ENCODE measurements at places on chromosomes 5 and 9.
A peak's percentile ranks its signal among the peaks of the same experiment; 100 is the strongest.

DNA sequence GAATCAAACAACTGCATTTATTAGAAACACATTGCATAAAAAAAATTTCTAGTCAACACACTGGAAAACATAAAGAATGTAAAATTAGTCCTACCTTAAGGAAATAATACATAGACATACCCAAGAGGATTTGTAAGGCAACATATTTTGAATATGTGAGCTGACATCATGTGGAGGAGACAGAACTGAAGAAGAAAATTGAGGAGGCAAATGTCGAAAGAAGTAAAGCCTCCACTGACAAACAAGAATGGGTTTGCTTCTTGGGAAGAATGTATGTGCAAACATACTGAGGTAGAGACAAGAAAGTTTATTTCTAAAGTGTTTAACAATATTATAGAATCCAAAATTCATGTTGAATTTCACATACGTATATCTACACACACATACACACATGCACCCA, 363.0 kb upstream of the PDE4D start:
- no peak for ATAC-seq

GRCh38 chr9:93154293-93154903, 20.3 kb upstream of the NINJ1 start:
- ATAC-seq, result peak; percentile 84

DNA sequence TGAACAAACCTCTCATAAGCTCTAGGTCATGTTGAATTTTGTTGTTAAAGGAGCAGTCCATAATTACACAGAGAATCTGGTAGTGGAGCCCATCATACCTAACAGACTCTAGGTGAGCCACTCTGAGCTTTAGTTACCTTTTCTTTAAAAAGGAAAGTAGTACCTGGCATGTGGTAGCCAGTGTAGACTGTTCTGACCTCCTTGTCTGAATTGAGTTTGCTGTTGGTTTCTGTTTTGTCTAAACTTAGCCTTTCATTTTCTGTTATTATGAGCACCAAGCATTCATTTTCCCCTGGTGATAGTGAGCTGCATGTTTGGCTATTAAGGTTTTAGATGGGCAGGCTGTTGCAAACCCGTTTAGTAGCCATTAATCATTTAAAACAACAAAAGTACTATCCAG, 112.2 kb downstream of the MAST4 start:
- ATAC-seq, result no peak

DNA sequence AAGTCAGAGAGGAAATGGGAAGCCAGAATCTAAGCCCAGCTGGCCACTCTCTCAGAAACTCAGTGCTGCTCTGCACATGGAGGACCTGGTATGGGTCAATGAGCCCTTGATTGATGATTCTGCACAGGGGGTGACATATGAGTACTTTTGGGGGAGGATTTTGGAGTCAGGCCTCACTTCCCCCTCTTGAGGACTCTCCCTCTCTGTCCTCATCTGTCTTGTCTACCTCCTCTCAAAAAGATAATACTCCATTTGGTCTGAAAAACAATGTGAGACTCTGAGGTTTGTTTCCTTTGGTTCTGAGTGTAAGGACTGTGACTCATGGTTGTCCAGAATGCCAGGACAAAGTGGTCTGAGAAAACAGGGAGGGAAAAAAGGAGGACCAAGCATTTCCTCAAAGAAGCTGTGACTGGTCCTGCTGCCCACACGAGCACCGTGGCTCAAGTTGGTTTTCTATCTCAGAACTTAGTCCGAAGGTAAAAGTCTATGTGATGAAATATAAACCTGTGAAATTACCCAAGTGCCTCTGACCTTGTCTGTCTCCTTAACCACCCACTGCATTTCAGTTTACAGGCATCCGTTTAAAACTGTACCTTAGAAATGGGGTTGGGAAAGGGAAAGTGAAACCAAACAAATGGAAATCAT, 11.1 kb downstream of the TTC39B start:
- ATAC-seq, result peak; percentile 76

- ATAC-seq, result peak; percentile 61
Measured at GRCh38 chr9:93205045-93205768, 21.3 kb downstream of the WNK2 start.

DNA sequence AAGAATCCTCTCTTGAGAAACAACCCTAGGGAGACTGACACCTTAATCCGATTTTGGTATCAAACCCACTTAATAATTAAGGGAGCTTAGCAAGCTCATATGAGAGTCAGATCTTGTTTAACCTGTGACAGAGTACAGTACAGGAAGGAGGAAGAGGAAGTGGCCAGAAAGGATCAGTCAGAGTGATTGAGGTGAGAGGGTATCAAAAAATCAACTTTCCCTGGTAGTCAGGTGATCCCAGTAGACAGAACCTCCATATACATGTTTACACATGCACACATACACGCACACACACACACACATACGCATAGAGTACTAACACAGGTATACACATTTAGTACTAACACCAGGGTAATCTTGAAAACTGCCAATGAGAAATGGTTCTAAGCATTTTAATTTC, 56.8 kb downstream of the GLIS3 start:
- no peak for ATAC-seq

DNA sequence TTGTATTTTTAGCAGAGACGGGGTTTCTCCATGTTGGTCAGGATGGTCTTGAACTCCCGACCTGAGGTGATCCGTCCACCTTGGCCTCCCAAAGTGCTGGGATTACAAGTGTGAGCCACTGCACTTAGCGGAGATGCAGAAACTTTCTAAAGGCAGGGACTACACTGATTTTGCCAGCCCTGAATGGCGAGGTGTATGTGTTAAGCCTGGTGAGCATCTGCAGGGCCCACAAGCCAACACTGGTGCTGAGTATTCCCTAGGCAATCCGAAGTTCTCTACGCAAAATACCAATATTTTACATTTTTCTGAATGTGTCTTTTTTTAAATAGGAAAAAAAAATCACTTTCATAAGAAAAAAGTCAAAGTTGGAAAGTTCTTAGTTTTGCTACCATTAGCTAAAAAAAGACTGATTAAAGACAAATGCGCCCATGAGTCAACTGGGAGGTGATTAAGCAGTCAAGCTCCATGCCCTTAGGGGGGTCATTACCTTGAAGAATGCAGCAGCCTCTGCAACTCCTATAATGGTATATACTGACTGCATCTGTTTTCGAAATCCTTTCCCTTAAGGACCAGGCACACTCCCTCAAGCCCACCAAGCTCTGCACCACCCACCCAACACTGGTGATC, 502.8 kb downstream of the BNC2 start:
- ATAC-seq, result peak; percentile 79

GRCh38 chr5:98604721-98605425, 168.6 kb upstream of the RGMB start:
- ATAC-seq, result no peak

GRCh38 chr5:7578071-7578470, 182.1 kb downstream of the ADCY2 start:
- no peak for ATAC-seq

DNA sequence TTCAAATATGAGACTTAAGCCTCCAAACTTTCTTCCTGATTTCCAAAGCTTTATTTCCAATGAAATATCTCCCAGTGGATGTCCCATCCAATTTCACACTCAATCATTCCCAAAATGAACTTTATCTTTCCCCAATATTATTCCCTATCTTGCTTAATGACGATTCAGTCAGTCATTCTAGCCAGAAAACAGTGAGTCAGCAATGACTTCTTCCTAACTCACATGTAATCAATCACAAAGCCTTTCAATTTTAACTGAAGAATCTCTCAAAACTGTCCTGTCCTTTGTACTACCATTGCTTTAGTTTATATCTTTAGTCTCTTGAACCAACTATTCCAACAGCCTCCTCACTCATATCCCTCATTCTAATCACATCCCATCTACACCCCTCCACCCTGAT, 34.9 kb downstream of the NSA2 start:
- ATAC-seq, result no peak

DNA sequence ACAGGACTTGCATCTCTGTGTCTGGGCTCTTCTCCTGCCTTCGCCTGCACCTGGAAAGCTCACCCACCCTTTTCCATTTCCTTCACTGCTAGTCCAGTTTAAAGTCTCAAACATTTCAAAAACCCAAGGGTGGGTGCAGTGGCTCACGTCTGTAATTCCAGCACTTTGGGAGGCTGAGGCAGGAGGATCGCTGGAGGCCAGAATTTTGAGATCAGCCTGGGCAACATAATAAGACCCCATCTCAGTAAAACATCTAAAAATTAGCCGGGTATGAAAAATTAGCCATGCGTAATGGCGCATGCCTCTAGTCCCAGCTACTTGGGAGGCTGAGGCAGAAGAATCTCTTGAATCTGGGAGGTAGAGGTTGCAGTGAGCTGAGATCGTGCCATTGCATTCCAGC, 139.9 kb upstream of the RETREG1 start:
- no peak for ATAC-seq

Data from SK-N-SH treated with all-trans-retinoic acid at 6 μM for 48 hours (cell line).